RCC 7860 (cell line): ENCODE measurements at places on chromosomes 13 and 19.

- peak; percentile 59 for DNase-seq
Observed at GRCh38 chr13:45231722-45232121, 30.9 kb upstream of the KCTD4 start.

DNA sequence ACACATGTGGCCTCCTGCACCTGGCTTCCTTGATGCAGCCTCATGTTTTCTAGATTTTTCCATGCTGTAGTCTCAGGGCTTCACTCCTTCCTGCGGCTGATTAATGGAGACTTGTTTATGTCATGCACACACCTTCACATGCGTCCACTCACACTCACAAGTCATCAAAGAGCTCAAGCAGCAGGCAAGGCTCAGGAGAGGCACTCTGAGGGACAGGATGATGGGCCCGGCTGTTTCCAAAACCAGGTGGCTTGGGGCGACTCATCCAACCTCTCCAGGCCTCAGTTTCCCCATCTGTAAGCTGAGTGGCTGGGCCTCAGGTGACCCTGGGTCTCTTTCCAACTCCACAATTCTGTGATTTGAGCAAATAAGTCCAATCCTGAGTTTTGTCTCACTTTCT, 36.9 kb downstream of the RASA3 start:
- DNase-seq: no peak

GRCh38 chr13:39023316-39023715, 14.6 kb downstream of the PROSER1 start:
- DNase-seq: no peak

GRCh38 chr19:15629003-15629880, 11.5 kb upstream of the CYP4F3 start:
- peak; percentile 46 for DNase-seq

GRCh38 chr13:42318570-42318969, 46.6 kb downstream of the AKAP11 start:
- no peak for DNase-seq

- DNase-seq: no peak
Observed at GRCh38 chr13:36834299-36834698, 15.3 kb downstream of the RFXAP start.

GRCh38 chr13:37531049-37531448, 67.5 kb downstream of the POSTN start:
- DNase-seq: no peak

GRCh38 chr19:17909003-17909732, 23.6 kb upstream of the CCDC124 start:
- no peak for DNase-seq

- DNase-seq: no peak
Observed at GRCh38 chr13:38210928-38211596, 138.6 kb upstream of the UFM1 start.

DNA sequence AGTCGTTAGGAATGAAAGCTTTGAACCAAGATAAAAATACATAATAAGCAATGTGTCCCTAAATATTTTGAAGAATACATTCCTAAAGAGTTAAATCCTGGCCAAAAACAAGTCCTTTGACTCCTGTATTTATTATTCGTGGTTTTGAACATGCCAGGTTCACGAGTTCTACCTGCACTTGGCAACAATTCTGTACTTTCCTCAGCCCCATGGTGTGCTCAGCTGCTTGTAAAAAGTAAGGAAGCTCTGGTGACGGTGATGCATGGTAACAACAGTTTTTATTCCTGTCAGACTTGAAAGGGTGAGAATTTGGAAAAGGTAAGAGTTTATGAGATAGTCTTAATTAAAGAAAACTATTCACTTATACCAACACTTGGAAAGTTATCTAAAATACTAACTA, 95.0 kb upstream of the KLF12 start:
- no peak for DNase-seq

- no peak for DNase-seq
Observed at GRCh38 chr13:61383111-61383510, 32.5 kb downstream of the PCDH20 start.

GRCh38 chr13:110777251-110777820, 63.8 kb downstream of the ING1 start:
- no peak for DNase-seq

DNA sequence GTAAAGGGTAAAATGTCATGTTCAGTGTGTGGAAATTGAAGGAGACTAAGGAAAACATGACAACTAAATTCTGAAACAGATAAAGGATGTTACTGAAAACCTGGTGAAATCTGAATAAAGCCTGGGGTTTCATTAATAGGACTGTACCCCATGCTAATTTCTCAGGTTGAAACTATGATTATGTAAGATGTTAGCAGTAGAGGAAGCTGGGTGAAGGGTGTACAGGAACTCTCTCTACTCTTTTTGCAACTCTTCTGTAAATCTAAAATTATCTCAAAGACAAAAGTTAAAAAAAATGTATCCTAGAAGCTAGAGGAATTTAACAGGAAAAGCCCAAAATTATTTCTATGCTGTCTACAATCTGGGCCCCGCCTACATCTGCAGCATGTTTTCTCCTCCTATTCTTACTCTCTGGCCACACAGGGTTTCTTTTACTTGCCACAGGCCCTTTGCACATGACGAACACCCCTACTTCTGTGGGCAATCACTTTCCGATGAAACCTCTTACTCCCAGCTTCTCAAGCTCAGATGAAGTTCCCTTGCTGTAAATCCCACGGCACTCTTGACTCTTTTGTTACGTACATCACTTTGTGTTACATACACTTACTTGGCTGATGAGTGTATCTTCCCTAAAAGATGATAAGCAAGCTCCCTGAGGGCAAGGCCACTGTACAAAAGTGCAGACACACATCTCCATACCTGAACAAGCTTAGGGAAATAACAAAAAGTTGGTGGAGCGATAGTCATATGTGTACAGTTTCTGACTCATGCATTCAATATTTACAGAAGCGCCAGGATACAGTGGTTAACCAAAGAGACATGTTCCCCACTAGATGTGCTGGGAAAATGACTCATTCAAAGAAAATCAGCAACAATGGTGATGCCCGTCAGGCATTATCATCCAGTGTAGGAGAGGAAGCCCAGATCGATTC, 32.6 kb downstream of the RUBCNL start:
- peak; percentile 90 for DNase-seq

DNA sequence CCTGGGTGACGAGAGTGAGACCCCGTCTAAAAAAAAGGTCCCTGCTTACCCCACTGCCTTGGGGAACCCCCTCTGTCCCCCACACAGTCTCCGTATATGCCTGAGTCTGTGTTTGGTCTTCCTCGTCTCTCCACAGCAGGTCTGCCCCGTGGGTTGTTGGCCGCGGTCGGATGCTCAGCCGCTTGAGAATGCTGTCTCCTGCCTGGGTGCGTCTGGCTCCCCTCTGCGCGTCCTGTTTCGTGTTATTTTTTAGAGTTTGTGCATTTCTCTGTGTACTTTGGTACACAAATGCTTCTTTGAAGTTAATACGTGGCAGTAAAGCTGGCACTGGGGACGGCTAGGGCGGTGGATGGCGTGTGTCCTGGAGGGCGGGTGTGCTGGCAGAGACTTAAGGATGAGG, 34.9 kb downstream of the KDM4B start:
- no peak for DNase-seq
